EL (cell line): ENCODE measurements at places on chromosomes 4 and X.

DNA sequence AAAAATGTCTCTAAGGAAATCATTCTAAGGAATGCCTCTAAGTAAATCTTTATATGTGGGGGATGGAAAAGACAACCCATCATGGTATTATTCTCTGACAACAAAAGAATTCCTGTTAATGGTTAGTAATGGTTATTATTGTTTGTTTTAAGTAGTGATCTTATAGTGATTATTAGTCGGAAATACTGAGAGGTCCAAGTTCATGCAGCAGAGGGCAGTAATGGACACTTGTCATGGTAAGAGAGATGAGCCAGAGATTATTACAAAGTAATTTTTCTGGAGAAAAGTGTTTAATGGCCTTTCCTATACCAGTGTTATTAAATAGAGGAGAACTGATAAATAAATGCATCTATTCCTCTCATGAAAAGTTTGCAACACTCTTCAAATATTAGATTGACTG lies 8.1 kb upstream of the DKK2 start:
- DNase-seq = peak; percentile 12

DNA sequence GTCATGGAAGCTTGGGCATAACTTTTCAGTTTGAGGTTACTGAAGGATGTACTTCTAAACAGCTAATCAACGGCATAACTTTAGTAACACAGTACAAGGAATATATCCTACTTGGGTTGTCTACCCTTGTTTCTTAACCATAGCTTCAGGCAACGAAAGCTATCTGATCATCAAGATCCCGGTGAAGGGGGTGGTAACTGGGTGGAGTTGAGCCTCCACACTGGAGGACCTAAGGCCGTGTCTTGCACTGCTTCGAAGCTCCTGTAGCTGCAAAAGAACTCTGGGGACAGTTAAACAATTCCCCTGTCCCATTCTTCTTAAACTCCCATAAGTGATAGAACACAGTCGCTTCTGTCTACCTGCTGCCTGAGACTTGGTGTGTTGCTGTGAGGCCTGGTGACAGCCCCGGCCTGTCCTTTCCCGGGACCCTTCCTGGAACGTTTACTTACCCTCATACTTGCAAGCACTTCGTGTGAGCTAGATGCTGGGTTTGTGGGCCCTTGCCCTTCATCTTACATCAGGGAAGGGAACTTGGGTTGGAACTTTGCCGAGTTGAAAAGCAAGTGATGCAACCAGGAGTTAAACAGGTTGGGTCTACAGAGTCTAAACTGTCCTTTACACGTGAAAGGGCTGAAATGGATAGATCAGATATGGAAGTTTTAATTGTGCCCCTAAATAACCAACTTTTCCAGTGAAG lies 5.8 kb upstream of the WDR1 start:
- no peak for DNase-seq

DNA sequence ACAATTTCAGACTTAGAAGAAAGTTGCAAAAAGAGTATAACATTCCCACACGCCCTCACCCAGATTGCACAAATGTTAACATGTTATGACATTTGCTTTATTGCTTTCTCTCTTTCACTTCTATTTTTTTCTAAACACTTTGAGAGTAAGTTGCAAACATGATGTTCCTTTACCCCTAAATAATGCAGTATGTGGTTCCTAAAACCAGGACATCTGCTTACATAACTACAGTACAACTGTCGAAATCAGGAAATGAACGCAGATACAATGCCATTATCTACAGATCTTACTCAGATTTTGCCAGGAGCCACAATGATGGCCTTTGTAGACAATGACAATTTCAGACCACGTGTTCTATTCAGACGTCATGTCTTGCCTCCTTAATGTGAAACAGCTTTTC lies 22.4 kb downstream of the SH3TC1 start:
- no peak for DNase-seq

DNA sequence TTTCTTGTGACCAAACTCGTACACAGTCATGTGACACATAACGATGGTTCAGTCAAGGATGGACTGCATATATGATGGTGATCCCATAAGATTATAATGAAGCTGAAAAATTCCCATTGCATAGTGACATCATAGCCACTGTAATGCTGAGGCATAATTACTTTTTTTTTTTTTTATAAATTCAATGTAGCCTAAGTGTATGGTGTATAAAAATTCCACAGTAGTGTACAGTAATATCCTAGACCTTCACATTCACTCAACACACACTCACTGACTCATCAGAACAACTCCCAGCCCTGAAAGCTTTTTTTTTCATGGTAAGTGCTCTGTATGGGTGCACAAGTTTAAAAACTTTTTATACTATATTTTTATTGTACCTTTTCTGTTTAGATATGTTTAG lies 105.0 kb downstream of the AREG start:
- DNase-seq = peak; percentile 53

DNA sequence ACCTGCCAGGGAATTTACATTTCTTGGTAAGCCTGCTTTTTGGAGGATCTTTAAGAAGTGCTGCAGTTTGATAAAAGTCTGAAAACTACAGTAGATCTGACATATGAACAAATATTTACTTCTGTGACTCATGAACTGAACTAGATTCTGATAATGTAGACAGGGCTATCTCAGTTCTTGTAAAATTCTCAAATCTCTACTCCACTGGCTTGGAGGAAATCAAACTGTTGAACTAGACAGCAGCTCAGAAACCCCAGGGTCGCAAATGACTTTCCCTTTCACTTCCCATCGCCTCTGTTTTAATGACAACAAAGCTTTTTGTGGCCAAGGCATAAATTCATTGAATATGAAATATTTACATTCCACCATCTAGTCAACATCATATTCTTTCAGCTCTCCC lies 15.4 kb upstream of the OCIAD1 start:
- no peak for DNase-seq

DNA sequence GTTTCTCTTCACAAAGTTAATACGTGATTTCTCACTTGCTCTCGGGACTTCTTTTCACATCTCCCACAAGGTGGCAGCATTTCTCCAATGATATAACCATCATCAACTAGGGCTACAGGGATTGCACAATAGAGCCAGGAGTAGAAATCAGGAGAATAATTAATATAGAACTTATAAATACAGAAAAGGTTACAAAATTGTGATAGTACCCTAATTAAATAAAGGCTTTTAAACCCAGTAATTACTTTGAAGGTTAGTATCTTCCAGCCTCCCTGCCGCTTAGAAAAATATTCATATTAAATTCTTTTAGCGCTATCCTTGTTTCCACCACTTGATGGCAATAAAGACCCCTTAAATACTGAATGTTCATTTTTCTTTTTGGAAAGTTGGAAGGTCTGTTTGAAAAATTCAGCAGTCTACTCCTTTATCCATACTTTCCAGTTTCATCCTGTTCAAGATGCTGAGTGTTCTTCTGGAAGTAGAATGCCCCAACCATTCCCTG lies 65.8 kb downstream of the RASGEF1B start:
- DNase-seq = peak; percentile 64

GRCh38 chrX:106035064-106035463 lies 3.5 kb downstream of the SERPINA7 start:
- no peak for DNase-seq

GRCh38 chr4:164614329-164614728 lies 139.6 kb upstream of the SMIM31 start:
- DNase-seq = no peak

DNA sequence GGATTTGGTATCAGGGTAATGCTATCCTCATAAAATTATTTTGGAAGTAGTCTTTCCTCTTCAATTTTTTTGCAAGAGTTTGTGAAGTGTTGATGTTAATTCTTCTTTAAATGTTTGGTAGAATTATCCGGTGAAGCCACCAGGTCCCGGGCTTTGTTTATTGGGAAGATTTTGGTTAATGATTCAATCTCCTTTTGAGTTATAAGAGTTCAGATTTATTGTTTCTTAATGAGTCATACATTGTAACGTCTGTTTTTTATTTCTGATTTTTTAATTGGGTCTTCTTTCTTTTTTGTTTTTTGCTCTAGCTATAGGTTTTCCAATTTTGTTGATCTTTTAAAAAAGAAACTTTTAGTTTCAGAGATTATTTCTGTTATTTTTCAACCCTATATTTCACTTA lies 412.3 kb downstream of the PDGFC start:
- peak; percentile 33 for DNase-seq

DNA sequence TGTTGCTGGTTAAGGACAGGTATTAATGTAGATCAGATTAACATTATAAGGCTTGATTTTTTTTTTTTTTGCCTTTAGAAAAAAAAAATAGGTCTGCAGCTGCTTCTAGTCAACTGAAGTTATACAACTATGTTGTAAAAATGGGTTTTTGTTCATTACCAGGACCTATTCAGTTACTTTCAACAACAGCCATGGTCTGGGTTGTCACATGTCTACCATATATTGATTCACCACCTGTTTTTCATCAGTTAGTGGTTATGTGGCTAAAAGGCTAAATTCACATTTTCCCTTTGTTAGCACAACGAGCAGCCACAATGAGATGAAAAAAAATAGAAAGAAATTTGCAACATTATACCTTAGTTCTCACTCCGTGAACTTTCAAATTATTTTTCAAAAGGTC lies 45.5 kb downstream of the GLRB start:
- DNase-seq = no peak

GRCh38 chr4:33722800-33723516 lies 2521.4 kb downstream of the ARAP2 start:
- peak; percentile 42 for DNase-seq

DNA sequence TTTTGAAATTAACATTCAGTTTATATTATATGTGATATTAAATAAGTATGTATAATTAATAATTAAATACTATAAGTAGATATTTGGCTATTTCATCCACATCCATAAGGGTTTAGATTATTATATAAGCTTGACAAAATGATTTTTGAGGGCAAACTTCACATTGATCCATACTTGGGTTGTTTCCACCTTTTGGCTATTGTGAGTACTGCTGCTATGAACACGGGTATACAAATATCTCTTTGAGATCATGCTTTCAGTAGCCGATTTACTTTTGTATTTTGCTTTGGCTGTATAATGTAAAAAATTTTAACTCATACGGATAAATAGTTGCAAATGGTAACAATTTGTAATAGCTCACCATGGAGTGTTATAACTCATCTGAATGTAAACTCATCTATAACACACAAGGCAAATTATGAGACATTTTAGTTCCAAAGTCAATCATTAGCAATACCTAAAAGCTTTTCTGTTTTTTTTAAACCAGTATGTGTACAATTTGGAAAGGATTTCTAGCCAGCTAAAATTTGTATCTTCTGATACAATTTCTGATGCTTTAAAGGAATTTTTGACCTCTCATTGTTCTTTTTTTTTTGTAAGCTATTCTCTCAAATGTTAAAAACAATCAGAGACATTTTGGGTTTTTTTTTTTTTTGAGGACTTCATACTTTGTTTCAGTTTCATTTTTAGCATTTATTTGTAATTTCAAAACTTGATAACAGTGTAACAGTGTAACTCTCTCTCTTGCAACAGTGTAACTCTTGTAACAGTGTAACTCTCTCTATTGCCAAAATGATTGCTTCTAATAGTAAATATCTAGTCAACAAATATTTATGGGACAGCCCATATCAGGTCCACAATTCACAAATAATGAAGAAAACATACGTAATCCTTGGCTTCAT lies 51.8 kb upstream of the ARX start:
- no peak for DNase-seq

GRCh38 chr4:123349421-123350190 lies 47.0 kb upstream of the SPRY1 start:
- DNase-seq = no peak

DNA sequence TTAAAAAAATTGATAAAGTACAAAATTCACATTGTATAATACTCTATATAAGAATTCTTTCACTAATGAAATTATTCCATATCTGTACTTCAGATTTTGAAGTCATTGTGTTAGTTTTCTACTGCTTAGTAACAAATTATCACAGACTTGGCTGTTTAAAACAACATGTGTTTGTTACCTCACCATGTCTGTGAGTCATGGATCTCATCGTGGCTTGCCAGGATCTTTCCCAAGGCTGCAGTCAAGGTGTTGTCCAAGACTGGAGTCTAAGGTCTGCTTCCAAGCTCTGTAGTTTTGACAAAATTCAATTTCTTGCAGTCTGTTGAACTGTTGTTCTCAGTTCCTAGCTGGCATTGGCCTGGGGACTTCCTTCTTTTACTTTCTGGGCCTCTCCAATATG lies 1286.9 kb downstream of the ADGRL3 start:
- DNase-seq = no peak

GRCh38 chrX:42237956-42238355 lies 314.6 kb upstream of the CASK start:
- no peak for DNase-seq

- peak; percentile 92 for DNase-seq
Measured at GRCh38 chr4:151484396-151485102, 75.6 kb downstream of the FHIP1A start.

GRCh38 chr4:88819818-88820697 lies 122.4 kb upstream of the NAP1L5 start:
- DNase-seq = no peak

GRCh38 chr4:70816894-70817293 lies 22.8 kb downstream of the GRSF1 start:
- no peak for DNase-seq

DNA sequence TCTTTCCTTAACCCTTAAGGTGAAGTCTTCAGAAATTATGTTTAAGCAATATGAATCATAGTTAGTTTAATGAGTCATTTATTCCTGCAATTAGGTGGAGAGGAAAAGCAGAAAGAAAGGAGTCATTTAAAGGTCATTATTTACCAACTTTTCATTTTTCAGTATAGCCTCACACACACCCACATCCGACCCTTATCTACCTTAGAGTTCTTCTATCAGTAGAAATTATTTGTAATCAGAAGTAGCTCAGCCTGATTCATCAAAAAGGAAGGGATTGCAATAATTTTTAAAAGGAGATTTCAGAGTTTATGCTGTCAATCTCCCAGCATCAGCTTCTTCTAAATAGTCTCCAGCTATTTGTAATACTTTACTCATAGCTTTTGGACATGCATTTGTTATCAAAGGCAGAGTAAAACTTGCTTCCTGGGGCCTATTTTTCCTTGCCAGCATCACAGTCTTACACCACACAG lies 5.9 kb downstream of the ANXA10 start:
- peak; percentile 45 for DNase-seq

GRCh38 chr4:7103031-7103606 lies 35.3 kb upstream of the GRPEL1 start:
- peak; percentile 84 for DNase-seq

GRCh38 chr4:54660591-54660990 lies 2.8 kb downstream of the KIT start:
- DNase-seq = peak; percentile 50

DNA sequence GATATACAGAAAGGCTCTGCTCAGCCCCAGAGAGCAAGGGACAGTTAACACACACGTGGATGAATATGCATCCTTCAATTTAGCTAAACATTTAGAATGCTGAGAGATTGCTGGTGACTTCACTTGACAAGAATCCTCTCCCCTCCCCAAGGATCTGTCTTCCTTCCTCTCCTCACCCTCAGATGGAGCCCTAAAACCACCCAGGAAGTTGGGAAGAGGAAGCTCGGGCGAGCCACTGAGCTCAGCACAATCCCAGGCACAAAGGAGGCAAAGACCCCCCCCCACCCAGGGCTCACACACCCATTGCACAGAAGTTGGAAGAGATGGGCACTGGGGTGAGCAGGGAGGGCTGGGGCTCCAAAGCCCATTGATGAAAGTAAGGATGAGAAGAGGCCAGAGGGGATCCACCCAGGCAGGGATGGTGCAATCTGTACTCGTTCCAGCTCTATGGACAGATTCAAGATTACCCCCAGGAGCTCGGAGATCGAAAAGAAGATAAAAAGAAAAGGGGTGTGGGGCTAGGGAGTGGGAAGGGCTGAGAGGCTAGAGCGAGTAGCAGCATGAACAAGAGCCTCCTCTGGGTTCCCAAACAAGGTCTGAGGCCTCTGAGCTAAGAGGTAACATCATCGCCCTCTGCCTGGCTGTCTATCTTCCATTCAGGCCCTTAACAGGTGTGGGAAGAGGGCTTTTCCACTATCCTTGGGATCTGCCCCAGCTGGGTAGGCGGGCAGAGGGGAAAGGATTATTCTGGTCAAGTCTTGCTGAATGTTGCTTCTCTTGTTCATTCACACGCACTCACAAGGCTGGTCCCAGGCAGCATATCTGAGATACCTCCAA lies 1.2 kb downstream of the TFE3 start:
- DNase-seq = peak; percentile 82
